Activated CD4-positive, alpha-beta T cell treated with anti-CD3 and anti-CD28 coated beads, Interleukin-2, amount 50 U/mL, for 24 hours (primary cell): ENCODE measurements at places on chromosomes 11 and 22.

DNA sequence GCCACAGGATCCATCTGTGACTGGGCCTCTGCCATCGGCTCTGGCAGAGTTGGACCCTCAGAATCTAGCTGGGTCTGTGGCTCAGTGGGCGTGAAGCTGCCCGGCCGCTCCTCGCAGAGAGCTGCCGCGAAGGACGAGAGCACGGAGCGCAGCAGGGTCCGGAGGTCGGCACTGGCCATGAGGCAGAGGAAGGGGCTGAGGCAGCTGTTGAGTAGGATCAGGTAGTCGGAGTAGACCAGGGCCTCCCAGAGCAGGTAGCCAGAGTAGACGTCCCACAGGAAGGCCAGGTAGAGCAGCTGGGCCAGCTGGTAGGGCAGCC, 912 bp downstream of the GPR152 start:
- DNase-seq: no peak

GRCh38 chr11:47000033-47000432, 63.5 kb downstream of the CSTPP1 start:
- DNase-seq: no peak

GRCh38 chr22:26740253-26740652, 82.9 kb downstream of the MIAT start:
- no peak for DNase-seq

GRCh38 chr11:113773092-113773415, 438 bp downstream of the ZW10 start:
- DNase-seq: no peak

DNA sequence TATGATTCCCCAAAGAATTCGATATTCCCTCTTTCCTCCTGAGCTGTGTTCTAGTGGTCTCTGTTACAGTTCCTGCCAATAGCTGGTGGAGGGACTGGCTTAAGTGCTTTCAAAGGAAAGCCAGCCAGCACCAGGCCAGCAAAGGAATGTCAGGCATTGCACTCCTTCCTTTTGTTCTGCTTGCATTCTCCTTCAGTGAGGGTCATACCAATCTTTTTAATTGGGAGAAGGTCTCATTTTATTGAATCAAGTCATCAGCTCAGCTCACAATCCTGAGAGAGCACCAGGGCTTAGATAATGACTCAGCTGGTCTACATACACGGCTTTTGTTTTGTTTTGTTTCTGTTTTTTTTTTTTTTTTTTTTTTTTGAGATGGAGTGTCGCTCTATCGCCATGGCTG, 222.9 kb downstream of the NAV2 start:
- no peak for DNase-seq

DNA sequence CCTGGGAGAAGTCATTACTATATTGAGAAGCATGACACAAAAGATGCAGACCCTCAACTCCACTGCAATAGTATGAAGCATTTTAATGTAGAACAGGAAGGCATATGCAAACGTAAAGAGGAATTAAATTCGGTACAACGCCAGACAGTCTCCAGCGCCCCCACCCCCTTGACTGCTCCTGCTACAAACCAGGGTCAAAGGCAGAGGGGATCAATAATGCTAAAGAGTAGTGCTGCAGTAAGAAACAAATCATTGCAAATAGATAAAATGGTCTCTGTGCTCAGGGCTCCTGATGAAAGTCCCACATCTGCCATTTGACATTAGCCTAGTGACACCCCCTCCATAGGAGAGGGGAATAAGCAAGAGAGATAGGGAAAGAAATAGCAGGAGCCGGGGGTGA, 164.9 kb upstream of the BLID start:
- DNase-seq: no peak

DNA sequence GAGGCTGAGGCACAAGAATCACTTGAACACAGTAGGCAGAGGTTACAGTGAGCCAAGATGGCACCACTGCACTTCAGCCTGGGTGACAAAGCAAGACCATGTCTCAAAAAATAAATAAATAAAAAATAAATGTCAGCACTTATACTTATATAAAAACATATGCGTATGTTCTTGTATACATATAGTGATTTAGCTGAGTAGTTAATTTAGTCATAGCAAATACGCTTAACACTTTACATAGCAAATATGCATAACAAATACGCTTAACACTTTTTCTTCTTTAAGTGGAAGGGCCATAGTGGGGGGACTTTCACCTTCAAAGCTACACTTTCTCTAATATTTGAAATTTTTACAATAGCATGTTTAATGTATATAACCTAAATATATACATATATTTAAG, 64.0 kb upstream of the CAPRIN1 start:
- no peak for DNase-seq
